ENCODE measurements at places on chromosomes 4 and X.

DNA sequence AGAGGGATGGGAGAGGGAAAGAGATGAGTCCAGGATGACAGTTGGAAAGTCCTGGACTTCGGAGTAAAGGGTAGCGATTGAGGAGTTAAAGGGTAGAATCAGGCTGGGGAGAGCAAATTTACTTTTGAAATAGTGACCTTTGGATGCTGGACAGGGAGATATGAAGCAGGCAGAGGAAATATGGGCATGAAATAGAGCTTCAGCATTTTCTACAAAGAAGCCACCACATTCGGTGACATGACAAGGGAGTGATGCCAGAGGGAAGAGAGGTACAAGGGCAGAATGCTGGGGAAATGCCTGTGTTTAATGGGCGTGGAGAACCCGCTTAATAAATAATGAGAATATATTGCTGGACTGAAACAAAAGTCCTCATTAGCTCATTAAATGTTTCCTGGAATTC is 92.7 kb downstream of the TBL1X start:
- no peak for DNase-seq

- DNase-seq = no peak
Observed at GRCh38 chr4:94641702-94642560, 115.8 kb upstream of the BMPR1B start.

DNA sequence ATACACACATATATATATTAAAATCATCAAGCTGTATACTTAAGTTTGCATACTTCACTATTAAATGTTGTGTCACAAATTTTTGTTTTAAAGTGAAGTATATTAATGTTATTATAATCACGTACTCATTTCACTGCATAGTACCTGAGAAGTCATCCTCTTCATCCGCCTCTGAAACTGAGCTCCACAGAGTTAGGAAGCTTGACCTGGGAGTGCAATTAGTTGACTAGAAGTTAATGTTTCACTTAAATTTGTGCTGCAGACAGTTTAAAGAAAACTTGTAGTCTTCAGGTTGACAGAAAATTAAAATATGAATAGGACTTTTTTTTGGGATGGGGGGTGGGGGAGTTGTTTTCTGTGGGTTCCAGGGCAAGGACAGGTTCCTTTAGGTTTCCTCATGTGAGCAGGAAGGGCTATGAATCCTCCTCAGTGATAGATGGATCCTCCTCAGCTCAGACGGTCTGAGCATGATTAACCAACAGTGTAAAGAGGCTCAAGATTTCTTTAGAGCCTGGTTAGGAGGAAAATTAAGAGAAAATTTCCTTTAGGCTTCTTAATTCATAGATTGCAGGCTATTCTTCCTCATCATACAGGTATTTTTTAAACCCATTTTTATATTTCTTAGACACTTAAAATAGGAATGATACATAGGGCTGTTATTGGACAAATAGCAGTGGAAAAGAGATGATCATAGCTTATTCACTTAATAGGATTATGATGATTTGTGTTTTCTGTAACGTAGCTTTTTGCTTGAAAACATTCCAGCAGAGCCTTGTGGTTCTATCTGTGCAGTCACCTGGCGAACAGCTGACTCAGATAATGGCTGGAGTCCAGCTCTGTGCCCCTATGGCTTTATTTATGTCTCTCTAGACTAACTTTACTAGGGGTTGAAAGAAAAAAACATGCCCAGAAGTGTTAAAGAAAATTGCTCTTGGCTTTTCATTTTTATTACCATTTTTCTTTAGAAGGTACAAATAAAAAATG is 102.7 kb downstream of the SLC4A4 start:
- no peak for DNase-seq

GRCh38 chrX:96770315-96770714 is 85.7 kb downstream of the DIAPH2 start:
- no peak for DNase-seq

DNA sequence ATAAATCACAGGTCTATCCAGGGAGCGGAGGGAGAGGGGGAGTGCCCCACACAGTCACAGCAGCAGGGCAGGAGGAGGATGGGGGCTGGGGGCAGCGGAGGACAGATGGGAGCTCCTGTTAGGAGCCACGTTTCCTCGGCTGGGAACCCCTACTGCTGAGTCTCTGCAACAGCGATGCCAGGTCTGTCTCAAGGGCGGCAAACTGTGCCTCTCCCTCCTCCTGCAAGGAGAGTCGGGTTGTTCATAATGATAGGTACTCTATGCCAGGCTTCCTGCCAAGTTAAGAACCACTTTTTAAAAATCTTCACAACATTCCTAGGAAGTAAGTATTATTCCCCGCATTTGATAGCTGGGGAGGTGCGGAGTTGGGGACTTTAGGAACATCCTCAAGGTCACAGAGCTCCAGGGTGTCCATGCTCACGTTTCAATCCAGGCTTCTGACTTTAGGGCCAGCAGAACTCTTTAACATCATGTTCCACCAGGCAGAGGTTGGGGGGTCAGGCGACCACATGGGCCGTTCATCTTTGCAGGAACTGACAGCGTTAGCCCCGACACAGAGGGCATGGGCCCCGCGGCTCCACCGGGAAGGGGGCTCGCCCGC is 98.3 kb upstream of the MAML3 start:
- DNase-seq = peak; percentile 32
